Stimulated activated CD4-positive, alpha-beta T cell treated with anti-CD3 and anti-CD28 coated beads, Interleukin-2, amount 100 ng/mL, for 48 hours (primary cell): ENCODE measurements at places on chromosomes 4 and X.

GRCh38 chrX:37896511-37896890 is 49.1 kb upstream of the DYNLT3 start:
- no peak for DNase-seq

GRCh38 chr4:903066-904046 is 28.8 kb downstream of the GAK start:
- no peak for DNase-seq

DNA sequence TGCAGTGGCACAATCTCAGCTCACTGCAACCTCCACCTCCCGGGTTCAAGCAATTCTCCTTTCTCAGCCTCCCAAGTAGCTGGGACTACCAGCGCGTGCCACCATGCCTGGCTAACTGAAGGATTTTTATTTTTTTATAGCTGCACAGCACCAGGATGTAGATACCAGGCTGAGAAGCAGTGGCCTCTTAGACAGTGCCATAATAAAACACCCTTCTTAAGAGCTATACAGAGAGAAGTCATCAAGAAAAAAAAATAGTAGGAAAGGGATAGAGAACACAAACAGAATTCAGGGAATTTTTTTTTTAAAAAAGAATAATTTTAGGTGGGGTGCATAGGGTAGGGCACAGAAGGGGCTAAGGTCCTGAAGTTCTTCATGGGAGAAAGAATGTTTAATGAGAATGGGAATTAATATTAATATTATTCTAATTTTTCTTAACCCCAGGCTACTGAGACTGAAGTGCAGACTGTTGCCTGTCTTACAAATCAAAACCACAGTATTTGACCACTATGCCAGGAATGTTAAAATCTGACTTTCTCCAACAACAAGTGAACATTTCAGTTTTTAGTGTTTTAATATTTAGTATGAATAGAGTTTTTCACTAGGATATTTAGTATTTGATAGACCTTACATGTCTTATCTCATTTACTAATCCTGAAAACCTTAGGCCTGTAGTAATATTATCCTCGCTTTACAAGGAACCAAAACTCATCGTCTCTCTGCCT is 146.7 kb downstream of the KCNIP4 start:
- no peak for DNase-seq

GRCh38 chr4:156109943-156110900 is 156.6 kb upstream of the CTSO start:
- DNase-seq = no peak

GRCh38 chr4:147844781-147845180 is 112.9 kb downstream of the ARHGAP10 start:
- no peak for DNase-seq

DNA sequence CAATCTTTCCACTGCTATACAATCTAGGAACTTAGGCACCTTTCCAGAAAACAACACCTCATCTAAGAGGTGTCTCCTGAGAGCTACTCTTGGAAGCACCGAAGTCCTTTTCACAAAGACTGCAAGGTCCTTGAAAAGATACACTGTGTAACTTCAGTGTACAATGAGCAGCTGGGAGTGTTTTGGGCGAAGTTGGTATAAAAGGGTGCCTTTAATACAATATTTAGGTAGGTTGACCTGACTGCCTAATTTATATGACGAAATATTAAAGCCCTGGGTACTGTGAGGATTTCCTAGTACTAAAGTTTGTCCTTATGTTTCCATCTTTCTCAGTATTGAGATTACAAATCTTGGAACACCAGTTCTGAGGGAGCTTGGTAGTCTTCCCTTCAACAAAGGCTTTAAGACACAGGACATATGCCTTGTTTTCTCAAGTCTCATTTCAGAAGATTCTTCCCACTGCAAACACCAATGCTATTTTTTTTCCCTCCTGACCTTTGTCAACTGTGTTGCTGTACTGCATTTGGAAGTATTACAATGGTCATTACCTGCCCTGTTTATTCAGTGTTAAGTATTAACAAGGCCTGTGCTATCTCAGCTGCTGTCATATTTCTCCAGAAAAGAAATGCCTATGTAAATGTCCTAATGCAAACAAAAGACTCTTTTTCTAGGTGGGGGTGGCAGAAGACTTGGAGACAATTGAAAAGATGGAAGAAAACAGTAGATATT is 134.2 kb downstream of the MAML3 start:
- no peak for DNase-seq

GRCh38 chr4:128775916-128776315 is 33.6 kb upstream of the JADE1 start:
- no peak for DNase-seq

DNA sequence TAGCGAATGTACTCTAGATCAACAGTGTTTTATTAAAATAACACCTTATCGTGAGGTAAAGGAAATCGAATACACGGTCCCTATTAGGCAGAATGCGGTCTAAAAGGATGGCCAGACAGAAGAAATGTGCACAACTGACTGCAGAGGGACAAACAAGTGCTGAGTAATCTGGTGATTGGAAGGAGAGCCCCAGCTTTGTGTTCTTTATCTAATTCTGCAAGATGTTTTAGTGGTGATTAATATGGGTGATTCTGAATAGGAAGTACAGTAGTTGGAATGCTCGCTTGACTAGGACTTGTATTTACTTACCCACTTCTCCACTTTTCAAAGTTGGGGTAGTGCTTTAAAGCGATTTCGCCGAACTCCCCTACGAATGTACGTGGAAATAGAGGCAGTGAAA is 1.2 kb downstream of the WDR44 start:
- no peak for DNase-seq

GRCh38 chr4:173024203-173024602 is 144.4 kb upstream of the GALNT7 start:
- no peak for DNase-seq

GRCh38 chr4:38145741-38146140 is 185.5 kb downstream of the PTTG2 start:
- DNase-seq = no peak

GRCh38 chrX:74344280-74344622 is 40.3 kb downstream of the ZCCHC13 start:
- DNase-seq = no peak

GRCh38 chr4:930827-931193 is 1.3 kb downstream of the GAK start:
- no peak for DNase-seq

GRCh38 chr4:151833174-151833573 is 72.4 kb upstream of the GATB start:
- no peak for DNase-seq

- peak; percentile 55 for DNase-seq
These were observed at the start of gene RPL39 for GRCh38 chrX:119791437-119792231. Gene RPL39 (minus strand): TSS chrX:119791630. CDS start chrX:119791576, 54 bp downstream.

- DNase-seq = no peak
These were observed 3.0 kb downstream of the PDE6B start for GRCh38 chr4:628311-628741.

DNA sequence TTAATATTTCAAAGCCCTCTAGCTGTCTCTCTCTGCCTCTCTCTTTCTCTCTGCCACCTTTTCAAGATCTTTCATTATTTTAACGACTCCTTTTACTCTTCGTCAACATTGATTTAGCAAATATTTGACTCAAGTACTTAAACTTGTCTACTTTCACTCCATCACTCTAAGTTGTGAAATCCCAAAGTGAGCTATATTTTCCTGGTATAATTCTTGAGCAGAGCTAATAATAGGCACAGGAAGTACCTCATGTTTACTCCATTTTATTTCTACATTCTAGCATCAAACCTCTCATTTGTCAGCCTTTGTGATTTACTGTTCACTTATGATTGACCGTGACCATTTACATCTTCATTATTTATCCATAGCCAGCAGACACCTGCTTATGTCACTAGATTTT is 482.5 kb downstream of the RPA4 start:
- no peak for DNase-seq

DNA sequence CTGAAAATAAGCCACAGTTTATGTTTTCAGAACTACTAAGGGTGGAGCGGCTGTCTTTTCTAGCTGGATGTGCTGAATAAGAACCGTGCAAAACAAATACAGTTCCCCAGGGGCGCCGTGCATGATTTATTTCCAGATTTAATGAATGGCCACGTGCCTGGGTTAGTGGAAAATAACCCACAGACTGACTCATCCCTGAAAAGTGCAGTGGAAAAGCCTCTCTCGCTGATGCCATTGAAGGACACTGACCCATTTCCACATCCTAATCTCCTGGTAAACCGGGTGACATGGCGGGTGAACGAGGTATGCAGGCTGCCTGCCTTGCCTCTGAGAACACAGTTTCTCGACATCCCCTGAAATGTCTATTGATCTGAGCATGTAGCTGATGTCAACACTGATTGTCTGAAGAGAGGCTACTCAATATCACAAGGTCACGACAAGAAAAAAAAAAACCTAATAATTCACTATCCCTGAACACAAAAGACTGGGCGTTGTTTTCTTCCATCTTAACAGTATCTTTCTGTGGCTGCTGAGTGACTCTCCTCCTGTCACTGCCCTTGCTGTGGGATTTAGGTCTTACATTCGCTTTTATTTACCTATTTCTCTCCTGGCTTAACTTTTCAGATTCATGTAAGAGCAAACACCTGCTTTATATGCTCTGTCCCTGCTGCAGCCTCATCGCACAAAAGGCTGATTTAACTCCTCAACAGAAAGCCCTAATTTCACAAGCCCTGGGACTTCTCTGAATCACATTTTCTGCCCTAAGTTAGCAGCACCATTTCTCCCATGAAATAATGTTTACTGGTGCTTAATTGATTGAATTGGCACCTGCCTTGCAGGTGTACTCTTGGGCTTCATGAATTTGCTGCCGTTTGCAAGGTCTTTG is 76.9 kb upstream of the SCOC start:
- no peak for DNase-seq

DNA sequence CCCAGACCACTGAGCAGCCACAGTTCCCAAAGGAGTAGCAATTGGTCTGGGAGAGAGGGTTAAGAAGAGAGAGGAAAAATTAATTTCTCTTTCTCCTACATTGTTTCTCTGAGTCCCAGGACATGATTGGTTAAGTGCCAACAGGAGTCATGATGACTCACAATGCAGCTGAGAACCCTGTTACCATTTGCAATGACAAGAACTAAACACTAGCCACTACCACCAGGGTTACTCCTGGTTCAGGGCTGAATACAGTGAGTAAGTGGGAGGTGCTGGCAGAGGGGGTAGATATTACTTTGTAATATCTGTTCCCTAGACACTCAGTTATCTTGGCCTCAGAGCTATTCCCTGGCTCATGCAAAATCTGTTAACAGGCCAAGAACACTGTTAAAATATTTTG is 18.0 kb downstream of the ETDC start:
- no peak for DNase-seq

DNA sequence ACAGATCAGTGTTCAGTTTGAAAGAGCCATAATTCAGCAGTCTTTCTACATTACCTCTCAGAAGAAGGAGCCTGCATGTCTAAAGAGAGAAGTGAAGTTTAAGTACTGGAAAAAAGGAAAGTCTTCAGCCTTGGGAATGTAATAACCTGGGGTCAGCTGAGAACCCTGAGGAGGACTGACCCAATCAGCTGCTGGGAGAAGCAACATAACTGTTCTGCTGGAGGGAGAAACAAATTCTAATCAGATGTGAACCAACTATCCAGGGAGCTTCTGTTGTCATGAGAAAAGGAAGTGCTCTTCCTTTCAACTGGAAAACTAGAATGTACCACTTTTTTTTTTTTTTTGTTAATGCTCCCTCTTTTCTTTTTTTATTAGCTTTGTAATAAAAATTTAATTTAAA is 64.5 kb upstream of the PDE5A start:
- DNase-seq = no peak

DNA sequence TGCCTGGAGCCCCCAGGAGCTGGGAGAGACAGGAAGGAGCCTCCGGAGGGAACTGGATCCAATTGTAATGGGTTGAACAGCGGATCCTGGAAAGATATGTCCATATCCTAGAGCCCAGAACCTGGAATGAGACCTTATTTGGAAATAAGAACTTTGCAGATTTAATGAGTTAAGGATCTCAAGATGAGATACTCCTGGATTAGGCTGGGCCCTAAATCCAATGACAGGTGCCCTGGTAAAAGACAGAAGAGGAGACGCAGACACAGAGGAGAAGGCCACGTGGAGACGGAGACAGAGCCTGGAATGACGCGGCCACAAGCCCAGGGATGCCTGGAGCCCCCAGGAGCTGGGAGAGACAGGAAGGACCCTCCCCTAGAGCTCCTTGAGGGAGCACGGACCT is 34.1 kb downstream of the P2RY8 start:
- DNase-seq = no peak

DNA sequence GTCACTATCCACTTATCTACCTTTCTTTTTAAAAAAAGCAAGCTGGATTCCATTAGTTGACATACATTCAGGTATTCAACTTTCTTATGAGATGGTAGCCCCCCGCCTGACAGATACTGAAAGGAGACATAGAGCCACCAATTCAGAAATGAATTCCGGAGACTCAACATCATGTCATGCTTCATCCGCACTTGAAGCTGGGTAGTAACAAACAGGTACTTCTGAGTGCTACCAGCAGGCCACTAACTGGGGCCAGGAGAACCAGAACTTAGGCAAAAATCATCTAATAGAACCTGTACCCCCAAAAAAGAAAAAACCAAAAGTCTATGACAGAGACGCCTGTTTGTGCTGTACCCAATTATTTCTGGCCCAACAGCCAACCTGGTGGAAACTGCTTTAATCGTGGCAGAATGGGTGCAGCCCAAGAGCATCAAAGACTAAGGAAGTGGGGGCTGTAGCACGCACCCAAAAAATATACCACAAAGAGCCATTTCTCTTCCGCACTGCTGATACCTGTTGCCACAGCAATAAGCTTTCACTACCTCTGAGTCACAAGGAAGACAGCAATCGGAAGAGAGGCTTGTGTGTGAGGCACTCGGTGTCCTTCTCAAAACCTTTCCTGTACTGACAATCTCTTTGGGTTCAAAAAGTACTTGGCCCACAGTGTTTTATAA is 84.8 kb downstream of the AFAP1 start:
- DNase-seq = no peak

- DNase-seq = no peak
These were observed 27.4 kb downstream of the GBA3 start for GRCh38 chr4:22720091-22720490.

DNA sequence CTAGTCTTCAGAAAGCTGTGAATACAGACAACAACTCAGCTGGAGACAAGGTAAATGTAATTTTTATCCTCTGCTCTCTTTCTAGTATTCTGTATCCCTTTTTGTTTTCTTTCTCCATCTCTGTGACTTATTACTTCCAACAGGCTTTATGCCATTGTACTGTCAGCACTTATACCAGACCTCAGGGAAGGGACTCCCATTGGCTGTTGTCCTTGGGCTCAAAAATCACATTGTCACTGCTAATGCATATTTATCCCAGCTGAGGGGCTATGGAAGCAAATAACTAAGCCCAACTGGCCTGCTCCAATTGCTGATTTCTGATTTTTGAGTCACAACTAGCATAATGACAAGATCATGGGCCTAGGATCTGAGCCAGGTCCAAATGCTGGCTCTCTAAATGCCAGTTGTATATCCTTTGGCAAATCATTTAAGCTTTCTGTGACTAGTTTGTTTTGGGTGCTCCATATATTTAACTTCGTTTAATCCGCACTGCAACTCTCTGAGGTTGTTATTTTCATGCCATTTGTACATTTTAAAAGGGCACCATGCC is 395.1 kb upstream of the GNPDA2 start:
- no peak for DNase-seq
